Activated B cell treated with CpG ODN at 0.5 μM for 24 hours (primary cell): ENCODE measurements at places on chromosomes 5 and 9. TPM values are rescaled to one million over a fixed set of nuclear protein-coding genes. Genes with fewer than 3 reads are reported as not detected.

- no peak for DNase-seq
Observed at GRCh38 chr5:1787472-1788047, 12.1 kb downstream of the MRPL36 start.

GRCh38 chr9:91176426-91176825 is 185.3 kb downstream of the AUH start:
- DNase-seq, result no peak

Gene GPR151
- not detected in 2 replicates for total RNA-seq

Gene TRPM6
- total RNA-seq, result not detected in 2 replicates

GRCh38 chr5:61612431-61612830 is 280.4 kb downstream of the ZSWIM6 start:
- DNase-seq, result no peak

GRCh38 chr9:74958587-74958986 is 5.9 kb upstream of the C9orf40 start:
- no peak for DNase-seq

Gene CNTNAP3B
- 0.64 TPM in 1 of 2 replicates, not detected in the other for total RNA-seq

Gene ADGRV1
- 0.13 TPM in 1 of 2 replicates, not detected in the other for total RNA-seq

Gene TAF11L5
- not detected in 2 replicates for total RNA-seq

- no peak for DNase-seq
Observed at GRCh38 chr5:174810796-174811195, 86.4 kb downstream of the MSX2 start.

DNA sequence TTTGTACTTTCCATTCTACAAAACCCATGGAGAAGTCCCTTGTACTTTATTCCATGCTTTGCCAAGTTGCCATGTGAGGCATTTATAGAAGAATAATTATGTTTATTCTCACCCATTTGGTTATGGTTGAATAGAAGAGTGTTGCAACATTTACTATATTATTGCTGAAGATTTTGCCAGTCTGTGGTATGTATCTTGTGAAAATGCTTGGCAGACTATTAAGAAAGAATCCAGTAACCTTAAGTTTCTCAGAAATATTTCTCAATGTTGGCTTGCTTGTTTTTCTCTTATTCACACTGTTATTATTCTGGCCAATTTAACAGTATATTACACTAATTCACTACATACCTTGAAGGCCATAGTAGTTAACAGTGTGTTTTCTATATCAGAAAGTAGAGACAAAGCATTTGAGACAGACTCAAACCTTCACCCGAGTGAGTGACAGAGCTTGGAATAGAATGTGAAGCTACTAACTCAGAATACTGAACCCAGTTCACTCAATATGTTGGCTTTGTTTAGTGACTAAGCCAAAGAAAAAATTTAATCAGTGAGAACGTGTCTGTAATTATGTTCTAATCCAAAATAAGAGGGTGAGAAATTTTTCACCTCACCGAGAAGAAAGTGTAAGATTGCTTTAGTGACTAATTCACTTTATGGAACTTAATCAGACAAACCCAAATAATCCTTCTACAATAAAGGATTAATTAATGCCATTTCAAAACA is 184.4 kb downstream of the CWC27 start:
- DNase-seq, result no peak

- no peak for DNase-seq
Observed at GRCh38 chr5:171592076-171592475, 172.6 kb downstream of the FGF18 start.

DNA sequence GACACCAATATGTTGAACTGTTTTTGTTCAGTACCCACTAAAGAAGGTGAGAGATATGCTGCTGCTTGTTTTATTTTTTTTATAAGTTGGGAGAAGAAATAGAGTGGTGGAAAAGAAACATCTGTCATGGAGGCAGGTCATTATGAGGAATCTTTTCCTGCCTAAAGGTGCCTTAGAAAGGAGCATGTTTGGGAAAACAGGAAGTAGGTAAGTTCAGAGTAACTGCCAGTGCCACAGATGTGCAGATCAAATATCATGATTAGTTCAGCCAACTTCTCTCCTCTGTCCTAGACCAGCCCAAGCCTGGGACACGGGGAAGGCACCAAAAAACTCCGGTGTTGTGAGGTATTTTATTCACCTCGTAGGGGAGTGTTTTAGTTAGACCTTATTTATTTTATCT is 144.2 kb downstream of the MAN2A1 start:
- no peak for DNase-seq

Gene NUTM2F
- total RNA-seq, result not detected in 2 replicates

GRCh38 chr9:116726602-116727001 is 39.5 kb downstream of the TRIM32 start:
- no peak for DNase-seq

GRCh38 chr9:124594225-124594624 is 87.0 kb upstream of the NR5A1 start:
- no peak for DNase-seq

Gene UBE2D2
- total RNA-seq, result 152 and 172 TPM in 2 replicates

DNA sequence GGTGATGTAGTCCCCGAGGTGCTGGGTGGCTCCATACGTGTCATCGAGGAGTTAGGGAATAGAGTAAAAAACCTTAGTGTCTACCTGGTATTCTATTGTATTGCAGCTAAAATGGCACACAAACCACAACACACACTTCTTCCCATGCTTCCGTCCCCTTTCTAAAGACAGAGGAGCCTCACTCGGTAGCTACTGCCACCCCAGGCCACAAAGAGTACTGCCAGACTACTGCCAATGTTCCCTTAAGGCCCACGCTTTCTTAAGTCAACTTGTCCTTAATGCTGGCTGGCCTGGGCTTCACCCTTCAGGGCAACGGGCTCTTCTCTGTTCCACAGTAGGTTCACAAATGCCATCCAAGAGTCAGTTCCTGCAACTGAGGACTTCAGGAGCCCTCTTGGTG is 673.0 kb downstream of the ELAVL2 start:
- no peak for DNase-seq

DNA sequence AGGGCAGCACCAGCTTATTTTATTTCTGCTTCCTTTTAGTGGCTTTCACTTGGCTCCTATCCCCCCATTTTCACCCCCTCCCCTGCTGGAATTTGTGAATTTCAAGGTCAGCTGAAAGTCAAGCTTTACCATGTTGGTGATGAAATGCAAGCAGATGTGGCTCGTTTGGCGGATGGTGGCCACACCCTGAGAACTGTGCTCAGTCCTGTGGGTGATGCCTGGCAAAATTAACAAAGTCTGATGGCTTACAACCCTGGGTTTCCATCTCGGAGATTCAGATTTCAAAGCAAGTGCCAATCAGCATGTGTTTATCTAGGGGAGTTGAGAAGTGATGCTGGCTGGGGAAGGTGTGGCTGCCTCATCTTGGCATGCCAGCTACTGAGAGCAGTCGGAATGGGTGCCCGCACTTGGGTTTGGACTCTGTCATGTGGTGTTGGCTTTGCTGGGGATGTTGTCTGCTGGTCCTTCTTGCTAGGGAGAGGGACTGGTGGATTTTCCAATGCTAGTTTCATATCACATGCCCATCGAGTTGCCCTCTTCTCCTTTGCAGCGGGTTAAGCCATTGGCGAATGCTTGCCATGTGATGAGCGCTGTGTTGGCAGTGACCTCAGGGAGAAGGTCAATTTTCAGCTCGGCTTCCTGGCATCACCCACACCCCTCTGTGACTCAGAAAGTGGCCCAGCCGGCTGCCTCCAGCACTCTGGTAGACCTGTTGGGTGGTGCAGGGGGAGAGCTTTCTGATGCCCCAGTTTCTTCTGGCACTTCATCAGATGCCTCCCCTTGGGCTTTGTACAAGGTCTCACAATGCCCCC is 77.0 kb upstream of the PITX1 start:
- DNase-seq, result no peak

DNA sequence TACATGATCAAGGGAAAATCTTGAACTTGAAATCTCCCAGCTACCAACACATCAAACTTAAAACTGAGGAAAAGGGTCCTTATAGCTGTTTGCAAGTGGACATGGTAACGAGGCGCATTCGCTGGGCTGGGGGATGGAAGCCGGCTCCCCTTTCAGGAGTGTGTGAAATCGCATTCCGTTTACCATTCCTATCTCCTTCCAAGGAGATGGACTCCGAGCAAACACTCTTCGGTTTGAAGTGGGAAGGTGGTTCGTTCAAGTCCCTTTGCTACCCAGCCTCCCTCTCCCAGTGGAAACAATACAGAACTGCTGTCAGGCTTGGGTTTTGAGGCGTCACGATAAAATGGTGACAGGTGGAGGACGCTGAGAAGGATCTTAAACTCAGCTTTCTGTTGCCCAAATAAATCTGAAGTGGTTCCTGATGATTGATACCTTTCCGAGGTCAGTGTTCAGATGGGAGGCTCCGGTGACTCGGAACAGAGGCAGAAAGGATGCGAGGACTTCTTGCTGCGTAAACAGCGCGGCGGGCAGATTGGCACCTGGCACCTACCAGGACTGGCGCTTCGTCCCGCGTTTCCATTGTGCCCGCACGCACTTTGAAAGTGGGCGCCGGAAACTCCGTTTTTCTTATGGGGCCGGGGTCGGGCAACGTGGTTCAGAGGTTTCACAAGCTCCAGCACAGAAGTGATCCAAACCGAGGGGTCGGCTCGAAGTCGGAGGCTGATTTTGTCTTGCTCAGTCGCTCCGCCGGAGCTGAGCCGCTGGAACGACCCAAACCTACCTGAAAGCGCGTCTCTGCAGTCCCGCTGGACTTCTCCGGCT is 7.0 kb downstream of the MSX2 start:
- DNase-seq, result no peak

Gene GPRIN1
- 2.8 and 3.2 TPM in 2 replicates for total RNA-seq

DNA sequence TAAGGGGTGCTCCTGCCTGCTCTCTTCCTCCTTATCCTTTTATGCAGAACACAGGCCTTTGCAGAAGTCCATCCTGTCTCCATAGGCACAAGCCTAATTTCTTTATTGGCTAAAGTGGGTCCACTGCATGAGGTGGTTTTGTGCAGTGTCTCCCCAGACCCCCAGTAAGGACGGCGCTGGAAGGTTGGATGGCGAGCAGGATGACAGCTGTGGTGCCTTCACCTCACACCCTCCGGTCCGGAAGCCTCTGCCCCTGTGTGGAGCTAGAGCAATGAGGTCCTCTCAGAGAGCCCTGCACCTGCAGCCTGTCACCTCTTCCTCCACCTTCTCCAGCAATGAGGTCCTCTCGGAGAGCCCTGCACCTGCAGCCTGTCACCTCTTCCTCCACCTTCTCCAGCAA is 393.7 kb upstream of the IRX1 start:
- DNase-seq, result no peak

DNA sequence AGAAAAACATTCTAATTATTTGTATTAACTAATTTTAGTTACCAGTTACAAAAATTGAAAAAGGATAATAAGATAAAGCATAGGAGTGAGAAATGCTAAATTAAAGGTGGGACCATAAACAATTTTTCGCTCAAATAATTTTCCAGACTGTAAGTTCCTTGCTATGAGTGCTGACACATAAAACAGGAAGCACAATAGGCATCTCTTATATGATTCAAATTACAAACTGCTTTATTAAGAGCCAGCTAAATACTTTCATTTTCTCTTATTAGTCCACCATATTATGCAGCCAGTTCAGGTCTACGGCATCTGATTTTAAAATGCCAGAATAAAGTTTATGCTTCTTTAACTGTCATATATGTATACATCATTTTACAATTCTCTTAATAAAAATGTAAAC is 4.4 kb downstream of the RC3H2 start:
- no peak for DNase-seq

- no peak for DNase-seq
Observed at GRCh38 chr9:106286249-106286648, 576.7 kb upstream of the ZNF462 start.

- DNase-seq, result no peak
Observed at GRCh38 chr9:87338088-87338989, 159.3 kb upstream of the DAPK1 start.

- DNase-seq, result no peak
Observed at GRCh38 chr5:166369346-166369745, 1922.1 kb upstream of the WWC1 start.

DNA sequence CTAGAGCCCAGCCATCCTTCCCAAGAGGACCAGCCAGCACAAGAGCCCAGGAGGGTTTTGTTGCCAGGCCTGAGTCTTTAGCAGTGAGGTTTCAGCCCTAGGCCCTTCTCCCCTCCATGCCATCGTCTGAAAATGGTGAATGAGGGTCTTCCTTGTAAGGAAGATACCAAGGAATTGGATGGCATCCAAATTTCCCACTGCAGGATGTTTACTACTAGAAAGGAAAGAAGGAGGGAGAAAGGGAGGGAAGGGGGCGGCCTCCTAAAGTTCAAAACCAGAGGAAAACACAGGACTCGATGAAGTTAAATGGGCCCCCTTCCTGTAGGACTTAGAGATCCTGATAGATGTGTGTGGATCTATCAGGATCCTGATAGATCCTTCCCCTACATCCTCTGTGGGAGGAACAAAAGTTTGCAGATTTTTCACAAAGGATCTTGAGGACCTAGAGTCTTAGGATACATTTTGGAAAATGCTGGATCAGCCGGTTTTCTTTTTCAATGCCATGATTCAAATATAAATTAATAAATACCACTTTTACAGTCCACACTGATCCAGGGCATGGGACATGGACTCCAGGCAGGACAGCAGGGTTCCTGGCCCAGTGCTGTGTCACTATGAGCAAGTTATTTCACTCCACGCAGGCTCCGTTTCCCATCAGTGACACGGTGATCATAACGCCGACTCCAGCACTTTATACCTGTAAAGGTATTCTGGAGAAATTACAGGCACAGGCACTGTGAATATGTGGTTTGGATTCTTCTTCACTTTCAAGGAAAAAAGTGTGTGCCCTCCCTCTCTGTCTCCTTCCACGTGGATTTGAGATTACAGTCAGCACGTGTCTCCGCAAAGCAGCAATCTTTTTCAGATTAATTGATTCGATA is 40.9 kb downstream of the C5orf15 start:
- no peak for DNase-seq

Gene GABRB2
- total RNA-seq, result 0.29 TPM in 1 of 2 replicates, not detected in the other

Gene AHRR
- 5.1 and 6.1 TPM in 2 replicates for total RNA-seq

DNA sequence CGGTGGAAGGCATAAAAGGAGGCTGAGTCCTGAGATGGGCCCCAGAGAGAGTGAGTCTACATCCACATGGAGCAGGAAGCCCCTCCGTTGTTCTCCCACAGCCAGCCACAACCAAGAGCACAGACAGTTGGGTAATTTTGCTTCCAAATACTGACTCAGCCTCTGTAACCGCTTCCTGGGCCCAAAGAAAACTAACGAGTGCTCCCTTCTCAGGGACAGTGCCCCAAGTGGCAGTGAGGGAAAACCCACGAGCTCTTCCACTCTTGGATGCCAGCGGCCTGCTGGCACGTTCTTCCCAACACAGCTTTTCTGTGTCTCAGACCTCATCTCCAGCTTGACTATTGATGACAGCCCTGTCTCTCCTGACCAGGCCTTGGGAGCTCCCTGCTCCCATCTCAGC is 207.6 kb downstream of the FSTL4 start:
- no peak for DNase-seq
